ENCODE measurements at places on chromosomes 6 and 20.

DNA sequence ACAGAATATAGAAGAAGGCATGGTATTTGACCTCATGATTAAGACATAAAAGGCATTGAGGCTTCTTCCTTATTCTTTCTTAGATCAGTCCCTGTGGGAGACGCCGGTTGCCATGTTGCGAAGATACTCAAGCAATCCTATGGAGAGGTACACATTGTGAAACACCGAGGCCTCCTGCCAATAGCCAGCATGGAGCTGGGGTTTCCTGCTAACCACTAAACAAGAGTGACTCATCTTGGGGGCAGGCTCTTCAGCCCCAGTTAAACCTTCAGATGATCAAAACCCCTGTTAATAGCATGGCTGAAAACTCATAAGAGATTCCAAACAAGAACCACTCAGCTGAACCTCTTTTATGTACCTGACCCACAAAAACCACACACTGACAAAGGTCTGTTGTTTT lies 478.8 kb downstream of the CD83 start:
- no peak for DNase-seq

GRCh38 chr6:140208286-140208685 lies 833.8 kb upstream of the CITED2 start:
- DNase-seq = no peak

DNA sequence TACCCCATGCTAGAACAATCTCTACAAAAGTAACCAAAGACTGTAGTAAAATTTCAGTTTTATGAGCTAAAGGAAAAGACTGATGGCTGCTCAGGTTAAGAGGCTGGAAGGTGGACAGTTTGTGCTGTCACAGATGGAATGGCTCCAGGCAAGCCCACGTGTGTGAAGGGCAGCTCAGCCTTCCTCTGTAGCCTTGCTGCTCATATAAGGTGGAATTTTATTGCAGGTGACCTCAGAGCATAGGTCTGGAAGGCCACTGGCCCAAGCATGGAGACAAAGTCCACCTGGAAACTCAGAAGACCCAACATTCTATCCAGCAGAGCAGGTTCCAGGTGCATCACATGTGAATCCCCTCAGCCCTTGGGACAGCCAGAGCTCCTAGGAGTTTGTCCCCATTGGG lies 53.6 kb downstream of the KAT14 start:
- DNase-seq = no peak

- no peak for DNase-seq
Observed at GRCh38 chr6:43887340-43887858, 117.4 kb downstream of the VEGFA start.

DNA sequence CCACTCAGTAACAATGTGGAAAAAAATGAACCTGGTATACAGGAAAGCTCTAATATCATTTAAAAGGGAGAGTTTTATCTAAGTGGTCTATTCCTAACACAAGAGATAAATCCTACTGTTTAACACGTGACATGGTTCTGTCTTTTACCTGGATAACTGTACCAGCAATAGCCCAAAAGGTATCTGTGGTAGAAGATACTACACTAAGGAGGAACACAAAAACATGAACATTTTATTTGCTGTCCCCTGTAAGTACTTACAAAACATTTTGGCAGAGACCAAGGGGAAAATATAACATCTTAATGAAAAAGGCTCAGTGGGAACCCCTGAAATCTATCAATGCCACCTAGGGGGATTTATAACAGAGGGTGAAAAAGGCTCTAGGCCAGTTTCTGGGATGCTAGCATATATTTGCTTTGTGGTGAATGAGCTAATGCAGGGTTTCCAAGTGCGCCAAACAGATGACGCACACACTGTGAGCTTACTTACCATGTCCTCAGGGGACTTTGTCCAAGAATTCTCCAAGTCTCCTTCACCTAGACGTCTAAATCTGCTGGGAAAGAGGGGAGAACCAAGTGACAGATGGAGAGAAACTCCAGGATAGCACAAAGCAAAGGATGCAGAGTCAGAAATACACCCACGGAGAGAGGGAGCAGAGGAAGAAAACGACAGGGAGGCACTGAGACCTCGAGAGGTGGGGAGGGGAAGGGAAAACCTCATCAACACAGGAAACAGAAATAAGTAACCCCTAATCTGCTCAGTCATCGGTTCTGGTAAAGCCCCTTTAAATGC lies 147.9 kb upstream of the PRND start:
- DNase-seq = no peak

DNA sequence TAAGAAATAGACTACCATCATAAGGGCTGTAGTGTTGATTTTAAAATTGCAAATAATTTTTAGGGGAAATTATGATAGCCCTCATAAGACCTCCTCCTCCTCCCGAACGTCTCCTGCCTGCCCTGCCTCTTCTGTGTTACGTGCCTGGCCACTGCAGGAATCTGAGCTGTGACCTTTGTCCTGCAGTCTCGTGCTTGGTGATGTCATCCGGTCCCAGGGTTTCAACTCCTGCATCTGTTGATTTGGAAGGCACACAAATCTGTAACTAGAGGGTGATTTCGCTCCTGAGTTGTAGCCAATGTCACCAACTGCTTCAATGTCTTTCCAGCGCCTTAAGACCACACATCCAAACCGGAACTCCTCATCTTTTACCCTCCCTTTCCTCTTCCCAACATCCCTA lies 163.2 kb downstream of the AIG1 start:
- DNase-seq = no peak

DNA sequence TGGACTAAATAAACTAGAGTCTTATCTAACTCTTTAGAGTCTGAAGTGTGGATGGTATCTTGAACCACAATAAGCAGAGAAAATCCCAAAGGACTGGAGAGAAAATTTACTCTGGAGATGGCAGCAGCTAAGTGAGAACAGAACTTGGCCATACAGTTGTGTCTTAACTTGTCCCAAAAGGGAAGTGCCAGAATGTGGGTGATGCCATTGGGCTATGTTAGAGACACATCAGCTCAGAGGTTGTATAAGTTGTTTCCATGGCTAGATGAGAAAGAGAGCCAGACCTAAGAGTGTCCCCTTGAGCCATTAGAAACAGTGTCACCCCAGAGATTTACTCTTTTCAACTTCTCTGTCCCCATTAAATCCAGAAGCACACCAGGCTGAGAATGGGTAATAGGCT lies 36.2 kb downstream of the FOXO3 start:
- DNase-seq = no peak

- DNase-seq = no peak
Observed at GRCh38 chr6:41342241-41342640, 6.8 kb downstream of the NCR2 start.

- DNase-seq = no peak
Observed at GRCh38 chr6:90411292-90411781, 114.7 kb upstream of the BACH2 start.

DNA sequence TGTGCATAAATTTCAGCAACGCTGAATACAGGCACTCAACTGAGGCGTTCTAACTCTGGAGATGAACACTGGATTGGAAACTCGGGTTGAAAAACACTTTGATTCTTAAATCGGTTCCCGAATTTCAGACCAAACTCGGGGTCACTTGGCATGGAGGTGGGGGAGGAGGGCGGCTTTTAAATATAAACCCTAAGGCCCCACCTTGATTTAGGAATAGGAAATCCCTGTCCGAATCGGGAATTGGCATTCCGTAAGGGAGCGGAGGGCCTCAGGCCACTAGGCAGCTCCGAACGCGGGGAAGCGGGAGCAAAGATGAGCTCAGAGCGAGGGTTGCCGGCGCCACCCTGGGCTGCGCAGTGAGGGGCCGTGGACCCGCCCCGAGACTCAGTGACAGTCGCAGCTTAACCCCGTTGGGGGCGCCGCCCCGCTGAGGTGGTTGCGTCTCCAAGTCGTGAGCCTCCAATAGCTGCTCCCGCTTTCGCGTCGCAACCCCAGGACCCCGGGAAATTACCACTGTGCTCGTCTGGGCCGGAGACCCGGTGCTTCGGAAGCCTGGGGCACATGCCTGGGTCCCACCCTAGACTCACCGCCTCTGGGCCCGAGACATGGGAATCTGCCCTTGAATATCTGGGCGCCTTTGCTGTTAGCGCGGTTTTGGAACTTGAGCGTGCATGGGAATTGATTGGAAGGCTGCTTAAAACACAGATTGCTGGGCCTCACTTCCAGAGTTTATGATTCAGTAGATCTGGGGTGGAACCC lies 4.6 kb upstream of the SIM1 start:
- no peak for DNase-seq

- DNase-seq = no peak
Observed at GRCh38 chr6:73062837-73063236, 162.5 kb downstream of the KHDC1L start.

- no peak for DNase-seq
Observed at GRCh38 chr6:62075869-62076268, 210.2 kb downstream of the KHDRBS2 start.

GRCh38 chr20:4413314-4414049 lies 308.2 kb upstream of the PRND start:
- DNase-seq = no peak

GRCh38 chr6:68497927-68498326 lies 137.2 kb upstream of the ADGRB3 start:
- no peak for DNase-seq

GRCh38 chr6:125044667-125045066 lies 82.4 kb downstream of the RNF217 start:
- no peak for DNase-seq

DNA sequence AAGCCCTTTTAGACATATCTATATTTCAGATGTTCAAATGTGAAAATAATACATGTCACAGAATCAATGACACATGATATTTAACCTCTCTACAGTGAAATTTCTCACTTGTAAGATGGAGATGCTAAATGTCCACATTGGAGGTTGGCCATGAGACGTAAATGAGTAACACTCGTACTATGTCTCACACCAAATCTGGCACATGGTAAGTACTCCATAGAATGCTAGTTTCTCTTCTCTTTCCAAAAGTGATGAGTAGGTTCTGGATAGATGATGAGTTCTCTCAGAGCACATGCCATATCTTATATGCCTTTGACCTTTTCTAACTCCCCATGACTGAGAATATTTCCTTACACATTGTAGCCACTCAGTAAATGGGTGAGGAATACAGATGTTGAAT lies 17.7 kb downstream of the GFOD1 start:
- no peak for DNase-seq

DNA sequence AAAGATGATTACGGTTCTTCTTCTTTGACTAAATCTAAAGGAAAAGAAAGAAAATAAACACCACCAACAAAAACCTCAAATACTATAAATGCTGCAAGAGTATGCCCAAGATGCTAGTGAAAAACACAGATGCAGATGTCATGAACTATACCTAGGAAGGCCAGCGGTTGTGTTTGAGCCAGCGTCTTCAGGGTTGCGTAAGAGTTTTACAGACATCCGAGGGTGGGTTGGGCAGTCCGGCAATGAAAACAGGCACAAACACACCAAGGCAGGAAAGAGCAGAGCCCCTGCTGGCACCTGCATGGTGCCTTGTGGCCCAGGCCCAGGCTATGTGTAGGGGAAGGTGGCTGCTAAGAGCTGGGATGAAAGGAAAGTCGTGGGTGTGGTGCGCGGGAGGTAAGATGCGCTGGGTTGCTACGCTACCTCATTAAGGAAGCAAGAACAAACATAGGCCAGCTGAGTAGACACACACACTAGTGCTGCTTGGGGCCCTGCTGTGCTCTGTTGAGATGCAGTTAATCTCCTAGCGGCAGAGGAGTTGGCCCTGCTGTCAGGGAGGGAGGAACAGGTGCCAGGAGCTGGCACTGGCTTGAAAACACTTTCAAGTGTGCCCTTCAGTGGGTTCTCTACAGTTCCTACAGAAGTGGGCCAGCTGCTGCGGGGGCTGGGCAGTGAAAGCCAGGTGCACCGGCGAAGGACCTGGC lies 170.2 kb upstream of the PLN start:
- DNase-seq = peak; percentile 6

GRCh38 chr6:128882991-128883611 lies at the start of gene LAMA2:
Gene LAMA2 (plus strand): TSS chr6:128883138. CDS start chr6:128883246, 108 bp downstream.
- DNase-seq = peak; percentile 87

DNA sequence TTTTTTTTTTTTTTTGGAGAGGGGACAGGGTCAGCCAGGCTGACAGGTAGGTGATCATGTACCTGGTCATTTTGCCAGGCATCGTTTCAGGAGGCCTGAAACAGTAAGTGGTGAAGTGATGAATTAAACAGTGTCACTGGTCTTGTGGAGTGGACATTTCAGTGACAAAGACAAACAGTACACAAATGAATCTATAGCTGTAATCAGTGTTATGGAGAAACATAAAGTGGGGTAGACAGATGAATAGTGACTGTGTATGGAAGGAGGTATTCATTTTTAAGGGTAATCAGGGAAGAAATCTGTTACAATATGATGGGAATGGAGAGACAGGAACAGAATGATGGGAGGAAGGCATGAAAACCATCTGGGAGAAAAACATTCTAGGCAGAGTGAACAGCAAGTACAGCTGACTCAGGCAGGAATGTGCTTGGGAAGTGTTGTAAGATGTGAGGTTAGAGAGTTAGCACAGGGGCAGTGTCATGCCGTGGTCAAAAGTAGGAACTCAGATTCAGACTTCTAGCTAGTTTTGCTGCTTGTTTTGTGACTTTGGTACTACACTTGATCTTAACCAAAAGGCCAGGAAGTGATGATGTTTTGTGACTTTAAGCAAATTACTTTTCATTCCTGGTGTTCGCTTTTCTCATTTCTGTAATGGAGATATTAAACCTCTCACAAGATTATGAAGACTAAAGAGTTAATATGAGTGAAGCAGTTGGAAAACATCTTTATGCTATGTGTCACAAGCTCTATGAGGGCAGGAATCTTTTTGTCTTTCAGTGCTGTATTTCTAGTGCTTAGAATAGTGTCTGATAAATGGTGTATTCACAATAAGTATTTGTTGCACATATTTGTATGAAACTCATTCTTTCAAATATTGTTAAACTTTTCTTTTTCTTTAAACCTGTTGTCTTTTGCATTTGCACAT lies 43.4 kb downstream of the QKI start:
- no peak for DNase-seq

- no peak for DNase-seq
Observed at GRCh38 chr6:63395381-63395780, 75.6 kb upstream of the LGSN start.
